ENCODE measurements at places on chromosomes 5 and 9.

GRCh38 chr5:73198833-73199592, 26.0 kb downstream of the TMEM174 start:
- DNase-seq, result no peak

DNA sequence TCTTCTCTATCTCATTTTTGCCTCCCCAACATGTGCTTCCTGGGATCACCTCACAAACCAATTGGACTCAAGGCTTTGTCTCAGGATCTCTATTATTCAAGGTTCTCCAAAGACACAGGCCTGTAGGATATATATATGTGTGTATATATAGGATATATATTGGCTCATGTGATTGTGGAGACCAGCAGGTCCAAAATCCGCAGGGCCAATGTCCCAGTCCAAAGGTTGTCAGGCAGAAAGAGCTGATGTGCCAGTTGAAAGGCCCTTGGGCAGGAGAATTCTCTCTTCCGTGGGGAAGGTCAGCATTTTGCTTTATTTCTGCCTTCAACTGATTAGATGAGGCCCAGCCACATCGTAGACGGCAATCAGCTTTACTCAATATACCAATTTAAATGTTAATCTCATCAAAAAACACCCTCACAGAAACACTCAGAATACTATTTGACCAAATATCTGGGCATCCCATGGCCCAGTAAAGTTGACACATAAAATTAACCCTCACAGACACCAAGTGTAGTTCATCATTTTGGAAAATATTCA, 1.3 kb upstream of the FBLL1 start:
- no peak for DNase-seq

- DNase-seq, result no peak
Observed at GRCh38 chr5:96385538-96385937, 47.5 kb downstream of the PCSK1 start.

DNA sequence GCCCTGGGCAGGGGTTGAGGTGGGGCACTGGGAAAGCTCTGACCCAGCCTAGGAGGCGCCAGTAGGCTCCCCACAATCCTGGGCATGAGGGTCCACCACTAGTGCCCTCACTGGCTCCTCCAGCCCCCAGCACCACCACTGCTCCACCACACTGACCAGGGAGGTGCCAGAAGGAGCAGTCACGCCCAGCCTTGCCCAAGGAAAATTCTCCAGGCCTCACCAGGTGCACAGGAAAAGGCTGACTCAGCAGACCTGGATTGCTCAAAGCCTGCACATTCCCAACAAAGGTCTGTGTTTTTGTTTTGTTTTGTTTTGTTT, 62.9 kb downstream of the ZNF354C start:
- DNase-seq, result no peak

GRCh38 chr5:72596956-72597355, 89.7 kb upstream of the ZNF366 start:
- no peak for DNase-seq

- no peak for DNase-seq
Observed at GRCh38 chr5:160348080-160348479, 22.3 kb downstream of the C1QTNF2 start.

DNA sequence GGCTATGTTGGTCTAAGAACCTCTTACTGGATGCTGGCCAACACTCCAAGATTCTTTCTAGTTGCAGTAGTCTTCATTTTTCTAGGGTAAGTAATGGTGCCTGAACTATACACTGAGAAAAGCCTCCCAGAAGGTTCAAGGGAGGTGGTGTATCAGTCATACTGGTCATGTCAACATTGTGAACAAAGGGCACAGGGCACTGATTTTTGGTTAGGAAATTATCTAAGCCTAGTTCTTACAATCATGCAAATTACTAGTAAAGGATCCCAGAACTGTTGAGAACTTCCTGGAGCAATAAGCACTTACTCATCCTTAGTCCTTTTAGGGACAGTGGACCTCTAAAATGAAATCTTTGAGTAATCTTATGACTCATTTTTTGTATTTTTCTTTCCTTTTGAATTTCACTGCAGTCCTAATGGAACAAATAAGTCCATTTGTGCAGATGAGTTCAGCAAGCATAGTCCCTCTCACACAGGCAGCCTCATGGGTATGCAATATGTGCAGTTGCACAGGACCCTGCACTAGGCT, 21.1 kb upstream of the CDC42SE2 start:
- no peak for DNase-seq

GRCh38 chr9:33129886-33130881, 37.0 kb downstream of the B4GALT1 start:
- peak; percentile 39 for DNase-seq

- DNase-seq, result no peak
Observed at GRCh38 chr9:136725612-136726011, 13.2 kb downstream of the DIPK1B start.

- peak; percentile 80 for DNase-seq
Observed at GRCh38 chr9:131656356-131657036, 83.4 kb downstream of the RAPGEF1 start.

DNA sequence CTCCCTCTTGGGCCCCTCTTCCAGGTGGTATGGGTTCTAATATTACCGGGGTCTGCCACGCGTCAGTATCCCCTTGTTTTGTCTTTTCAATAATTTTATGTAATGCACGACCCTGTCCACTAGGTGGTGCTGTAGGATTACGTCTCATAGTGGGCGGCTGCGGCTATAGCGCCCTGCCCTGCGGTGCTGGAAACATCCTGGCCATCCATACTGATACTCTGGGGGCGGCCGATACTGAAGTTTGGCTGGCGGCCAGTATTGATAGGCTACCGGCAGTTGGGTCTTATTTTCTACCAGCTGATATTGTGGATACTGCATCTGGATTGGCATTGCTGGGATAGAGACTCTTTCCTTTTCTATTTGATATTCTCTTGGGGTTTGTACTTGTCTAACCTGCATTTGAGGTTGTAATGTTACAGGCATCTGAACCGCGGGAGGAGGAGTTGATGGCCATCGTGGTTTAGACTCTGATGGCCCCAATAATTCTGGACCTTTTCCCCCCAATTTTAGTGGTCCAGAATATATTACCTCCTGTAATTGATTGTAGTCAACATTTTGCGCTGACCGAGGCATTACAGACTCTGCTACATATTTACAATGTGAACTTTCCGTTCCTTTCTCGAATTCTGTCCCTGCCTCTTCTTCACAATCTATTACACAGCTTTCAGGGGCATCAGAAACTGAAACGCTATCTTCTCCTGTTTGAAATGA, 3.3 kb upstream of the TMEM141 start:
- DNase-seq, result peak; percentile 82

- no peak for DNase-seq
Observed at GRCh38 chr9:109609060-109609459, 111.0 kb upstream of the PTPN3 start.

- DNase-seq, result no peak
Observed at GRCh38 chr5:136731241-136731900, 366.0 kb upstream of the TRPC7 start.

GRCh38 chr5:173793648-173794548, 94.3 kb upstream of the CPEB4 start:
- DNase-seq, result no peak

DNA sequence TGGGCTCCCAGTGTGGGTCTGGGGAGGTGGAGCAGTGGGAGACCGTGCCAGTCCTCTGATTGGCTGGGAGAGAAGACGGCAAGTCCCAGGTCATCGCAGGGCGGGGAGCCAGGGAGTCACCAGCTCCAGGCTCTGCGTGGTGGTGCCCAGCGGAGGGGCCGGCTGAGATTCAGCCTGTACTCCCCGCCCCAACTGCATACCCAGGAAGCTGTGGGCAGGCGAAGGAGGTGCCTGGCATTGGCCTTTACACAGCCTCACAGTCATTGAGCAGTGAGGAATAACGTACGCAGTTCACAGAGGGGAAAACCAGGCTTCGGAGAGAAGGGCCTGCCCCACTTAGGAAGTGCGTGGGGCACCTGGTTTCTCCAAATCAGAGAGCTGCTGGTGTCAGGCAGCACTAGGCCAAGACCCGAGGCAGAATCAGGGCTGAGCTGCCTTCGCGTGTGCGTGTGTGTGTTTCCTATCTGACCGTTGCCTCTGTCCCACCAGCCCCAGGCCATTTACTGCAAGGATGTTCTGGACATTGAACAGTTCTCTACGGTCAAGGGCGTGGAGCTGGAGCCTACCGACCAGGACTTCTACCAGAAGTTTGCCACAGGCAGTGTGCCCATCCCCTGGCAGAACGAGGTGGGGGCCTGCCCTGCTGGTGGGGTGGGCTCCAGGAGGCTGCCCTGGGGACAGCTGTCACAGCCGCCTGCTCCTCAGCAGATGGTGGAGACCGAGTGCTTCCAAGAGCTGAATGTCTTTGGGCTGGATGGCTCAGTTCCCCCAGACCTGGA, 6.2 kb upstream of the PRR7 start:
- peak; percentile 72 for DNase-seq

GRCh38 chr9:87595610-87596009, 97.9 kb downstream of the DAPK1 start:
- DNase-seq, result no peak

GRCh38 chr9:119458068-119458467, 88.8 kb upstream of the BRINP1 start:
- no peak for DNase-seq

- no peak for DNase-seq
Observed at GRCh38 chr5:71912021-71912420, 192.9 kb downstream of the CARTPT start.

DNA sequence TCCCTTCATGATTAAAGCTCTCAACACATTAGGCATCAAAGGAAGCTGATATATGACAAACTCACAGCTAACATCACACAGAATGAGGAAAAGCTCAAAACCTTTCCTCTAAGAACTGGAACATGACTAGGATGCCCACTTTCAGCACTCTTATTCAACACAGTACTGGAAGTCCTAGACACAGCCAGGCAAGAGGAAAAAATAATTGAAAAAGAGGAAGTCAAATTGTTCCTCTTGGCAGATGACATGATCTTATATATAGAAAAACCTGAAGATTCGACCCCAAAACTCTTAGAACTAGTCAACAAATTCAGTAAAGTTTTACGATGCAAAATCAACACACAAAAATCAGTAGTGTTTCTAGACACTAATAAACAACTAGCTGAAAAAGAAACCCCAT, 144.3 kb upstream of the NREP start:
- no peak for DNase-seq

- DNase-seq, result no peak
Observed at GRCh38 chr9:125632321-125633115, 74.5 kb downstream of the MAPKAP1 start.

- no peak for DNase-seq
Observed at GRCh38 chr5:94749042-94749441, 130.6 kb downstream of the SLF1 start.

GRCh38 chr9:37645903-37646506, 4.7 kb upstream of the FRMPD1 start:
- DNase-seq, result no peak

DNA sequence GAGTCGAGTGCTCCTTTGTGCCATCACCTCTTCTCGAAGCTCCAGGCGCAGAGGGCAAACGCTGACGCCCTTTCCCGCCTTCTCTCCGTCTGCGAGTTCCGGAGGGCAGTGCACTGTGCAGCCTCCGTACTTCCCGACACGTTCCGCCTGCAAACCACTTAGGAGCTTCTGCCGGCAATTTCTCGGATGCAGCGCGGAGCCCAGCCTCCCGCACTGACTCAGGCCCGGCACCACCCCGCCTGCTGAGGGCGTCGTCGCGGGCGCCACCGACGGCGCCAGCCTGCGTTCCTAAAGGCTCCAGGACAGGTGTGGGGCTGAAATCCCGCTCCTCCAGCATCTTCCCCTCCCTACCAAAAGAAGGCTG, 9.3 kb upstream of the TRIM36 start:
- DNase-seq, result peak; percentile 1

- no peak for DNase-seq
Observed at GRCh38 chr5:42715785-42716184, 40.8 kb upstream of the CCDC152 start.

GRCh38 chr9:92633614-92634278, 36.2 kb downstream of the IPPK start:
- no peak for DNase-seq

DNA sequence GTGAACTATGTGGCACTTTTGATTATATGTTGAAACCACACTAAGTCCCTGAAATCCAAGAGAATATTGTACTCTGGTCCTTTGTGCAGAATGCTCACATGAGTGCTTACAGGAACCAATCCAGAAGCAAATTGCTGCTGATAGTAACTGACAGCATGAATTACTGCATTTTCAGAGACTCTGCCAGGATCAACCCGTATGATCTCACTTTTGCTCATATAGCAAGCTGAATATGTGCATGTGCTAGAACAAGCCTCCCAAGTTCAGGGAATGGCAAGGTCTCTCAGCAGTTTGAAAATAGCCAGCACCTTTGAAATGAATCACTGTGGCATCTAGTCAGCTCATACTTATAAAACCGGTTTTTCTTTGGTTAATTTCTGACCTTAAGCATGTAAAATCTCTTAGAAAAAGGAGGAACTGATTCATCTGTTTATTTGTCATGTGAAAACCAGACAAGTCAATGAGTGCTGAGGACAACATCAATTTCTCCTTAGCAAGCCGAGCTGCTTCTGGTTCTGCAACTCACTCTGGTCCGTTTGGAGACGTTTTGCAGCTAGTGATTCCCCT, 215.7 kb upstream of the ELL2 start:
- no peak for DNase-seq

GRCh38 chr9:35683323-35683722, 6.4 kb downstream of the TPM2 start:
- no peak for DNase-seq

GRCh38 chr5:64873441-64873840, 104.7 kb downstream of the CWC27 start:
- DNase-seq, result no peak

- peak; percentile 97 for DNase-seq
Observed at GRCh38 chr5:78294248-78295034, at the start of gene AP3B1. Gene AP3B1 (minus strand): TSS chr5:78294698. CDS start chr5:78294579, 119 bp downstream.

GRCh38 chr9:98083061-98083501, 26.5 kb downstream of the NANS start:
- no peak for DNase-seq

- DNase-seq, result no peak
Observed at GRCh38 chr5:83441747-83442146, 29.8 kb upstream of the VCAN start.
